ENCODE measurements at places on chromosomes 4 and X.

DNA sequence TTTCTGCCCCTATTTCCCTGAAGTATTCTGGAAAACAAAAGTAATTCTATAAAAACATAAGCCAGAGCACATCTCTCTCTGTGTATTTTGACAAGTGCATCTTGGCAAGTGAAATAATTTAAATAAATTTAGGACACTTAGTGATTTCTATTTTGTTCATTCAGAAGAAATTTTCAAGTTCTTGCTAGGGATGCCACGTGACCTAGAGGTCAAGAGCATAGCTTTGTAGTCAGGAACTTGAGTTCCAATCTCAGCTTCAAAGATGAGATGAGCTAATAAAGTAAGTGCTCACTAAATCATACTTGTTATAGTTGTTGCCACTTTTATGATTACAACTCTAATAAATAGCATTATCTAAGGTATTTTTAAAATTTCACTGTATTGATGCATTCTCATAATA, 13.8 kb downstream of the KDR start:
- DNase-seq = no peak

DNA sequence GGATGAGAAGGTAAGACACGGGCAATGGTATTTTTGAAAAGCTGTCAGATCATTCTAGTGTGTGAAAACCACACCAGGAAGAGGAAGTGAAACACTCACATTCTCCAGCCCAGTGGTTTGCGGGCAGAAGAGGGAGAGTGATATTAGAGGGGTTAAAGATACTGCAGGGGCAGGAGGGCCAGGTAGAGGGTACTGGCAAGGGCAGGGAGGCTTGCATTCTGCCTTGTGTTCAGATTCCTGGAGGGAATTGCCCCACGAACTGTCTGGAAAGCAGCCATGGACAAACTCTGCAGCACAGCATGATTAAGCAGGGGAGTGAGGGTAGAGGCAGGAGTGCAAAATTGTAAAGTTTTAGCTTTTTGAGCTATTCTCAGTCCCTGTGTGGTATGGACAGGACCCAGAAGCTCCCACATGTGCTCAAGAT, 30.9 kb downstream of the NIPAL1 start:
- no peak for DNase-seq

DNA sequence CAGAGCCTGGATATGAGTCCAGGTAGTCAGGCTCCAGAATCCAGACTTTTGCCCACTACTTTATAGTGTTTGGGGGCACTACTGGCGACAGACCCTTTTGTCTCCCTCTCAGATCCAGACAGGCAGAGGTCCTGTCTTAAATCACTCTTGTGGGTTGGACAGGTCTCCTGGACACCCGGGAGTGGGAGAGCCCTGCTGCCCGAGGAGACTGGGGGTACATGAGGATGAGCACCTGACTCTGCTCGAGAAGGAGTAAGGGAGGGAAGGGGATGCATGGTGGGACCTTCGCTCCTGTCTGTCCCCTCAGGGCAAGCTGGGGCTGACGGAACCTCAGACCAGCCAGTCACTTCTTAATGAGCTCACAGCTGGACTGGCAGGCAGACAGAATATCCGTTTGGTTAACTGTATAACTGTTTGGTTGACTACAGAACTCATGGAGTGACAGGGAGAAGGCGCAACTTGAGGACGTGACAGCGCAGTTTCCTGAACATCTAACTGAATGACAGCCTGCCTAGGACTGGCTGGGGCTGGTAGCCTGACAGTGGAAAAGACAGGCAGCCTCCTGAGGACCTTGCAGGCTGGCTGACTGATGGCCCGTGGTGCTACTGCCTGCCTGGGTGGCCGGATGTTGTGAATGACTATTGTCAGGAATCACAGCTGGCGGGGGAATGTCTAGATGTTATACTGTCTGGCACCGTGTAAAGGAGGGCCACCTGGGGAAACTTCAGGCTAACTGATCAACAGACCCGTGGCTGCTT, 1.6 kb upstream of the SUV39H1 start:
- DNase-seq = no peak

GRCh38 chrX:16997313-16997712, 50.9 kb downstream of the REPS2 start:
- no peak for DNase-seq

DNA sequence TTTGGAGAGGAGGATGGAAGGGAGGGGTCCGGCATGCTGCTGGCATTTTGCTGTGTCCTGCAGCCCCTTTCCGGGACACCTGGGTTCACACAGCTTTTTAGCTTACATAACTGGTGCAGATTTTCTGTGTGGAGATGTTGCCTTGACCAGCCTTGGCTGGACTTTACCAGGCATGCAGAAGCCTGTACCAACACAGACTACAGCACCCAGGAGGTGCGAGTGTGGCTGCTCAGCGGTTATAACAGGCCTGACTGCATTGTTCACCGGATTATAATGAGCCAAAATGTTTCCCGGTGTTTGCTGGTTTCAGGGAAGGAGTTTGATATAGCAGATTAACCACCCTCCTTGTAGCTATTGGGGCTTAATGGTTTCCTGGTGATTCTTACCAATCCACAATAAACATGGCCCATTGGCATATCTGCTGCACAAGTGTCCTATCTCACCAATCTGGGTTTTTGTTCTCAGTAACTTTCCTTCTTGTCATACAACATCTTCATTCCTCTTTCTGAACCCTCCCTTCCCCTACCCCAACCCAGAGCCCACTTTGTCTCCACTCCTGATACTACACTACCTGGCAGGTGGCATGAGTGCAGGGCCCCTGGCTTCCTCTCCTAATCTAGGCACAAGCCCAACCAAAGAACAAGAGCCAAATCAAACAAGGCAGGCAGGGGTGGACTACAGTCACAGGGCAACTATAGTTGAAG, 3.9 kb downstream of the RPL10 start:
- DNase-seq = no peak

DNA sequence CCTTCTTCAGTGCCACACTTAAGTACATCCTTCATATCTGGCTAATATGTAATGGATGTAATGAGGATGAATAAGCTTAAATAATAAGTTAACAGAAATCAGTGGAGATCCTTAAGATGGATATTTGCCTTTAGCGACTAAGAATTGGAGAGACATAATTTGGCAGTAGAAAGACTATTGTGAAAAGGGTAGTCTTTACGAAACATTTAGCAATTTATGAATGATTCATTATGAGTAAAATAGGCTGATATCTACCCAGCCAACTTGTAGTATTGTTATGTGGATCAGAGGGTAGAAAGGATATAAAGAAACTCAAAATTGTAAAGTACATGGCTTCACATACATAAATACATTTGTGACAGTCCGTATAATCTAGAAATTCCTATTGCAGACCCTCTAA, 2371.8 kb downstream of the PCDH7 start:
- no peak for DNase-seq
